NCI-H226 (cell line): ENCODE measurements at places on chromosomes 2 and 18.
A peak's percentile ranks its signal among the peaks of the same experiment; 100 is the strongest.

- DNase-seq, result no peak
Observed at GRCh38 chr2:23529659-23530058, 144.7 kb downstream of the KLHL29 start.

DNA sequence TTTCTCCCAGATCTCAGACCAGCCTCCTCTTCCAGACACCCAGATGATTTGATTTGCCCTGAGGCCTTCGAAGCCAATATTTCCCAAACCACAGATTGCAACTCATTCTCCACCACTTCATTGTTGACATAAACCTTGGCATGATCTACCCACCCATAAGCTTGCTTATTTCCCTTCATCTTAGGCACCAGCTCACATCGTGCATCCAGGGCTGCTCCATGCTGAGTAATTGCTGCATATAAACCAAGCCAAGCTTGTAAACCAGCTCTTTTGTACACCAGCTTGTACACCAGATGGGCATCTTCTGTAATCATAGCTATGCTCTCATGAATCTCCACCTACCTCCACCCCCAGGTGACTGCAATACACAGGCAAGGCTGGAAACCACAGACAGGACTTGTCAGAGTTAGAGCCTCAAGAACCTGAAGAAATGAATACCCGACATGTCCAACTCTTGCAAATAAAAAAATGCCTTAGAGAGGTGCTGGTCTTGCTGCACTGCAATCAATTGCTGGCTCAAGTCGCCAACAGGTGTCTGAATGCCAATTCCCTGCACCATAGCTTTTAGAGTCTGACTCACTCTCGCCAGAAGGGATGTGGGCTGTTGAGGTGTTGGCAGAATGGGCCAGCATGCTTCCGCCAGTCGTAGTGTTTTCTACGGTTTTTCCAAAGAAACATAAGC, 31.5 kb downstream of the TRABD2A start:
- DNase-seq, result peak; percentile 14

- DNase-seq, result no peak
Observed at GRCh38 chr2:121334581-121335293, 49.7 kb upstream of the TFCP2L1 start.

GRCh38 chr18:362311-363290, 94.8 kb upstream of the THOC1 start:
- DNase-seq, result no peak

DNA sequence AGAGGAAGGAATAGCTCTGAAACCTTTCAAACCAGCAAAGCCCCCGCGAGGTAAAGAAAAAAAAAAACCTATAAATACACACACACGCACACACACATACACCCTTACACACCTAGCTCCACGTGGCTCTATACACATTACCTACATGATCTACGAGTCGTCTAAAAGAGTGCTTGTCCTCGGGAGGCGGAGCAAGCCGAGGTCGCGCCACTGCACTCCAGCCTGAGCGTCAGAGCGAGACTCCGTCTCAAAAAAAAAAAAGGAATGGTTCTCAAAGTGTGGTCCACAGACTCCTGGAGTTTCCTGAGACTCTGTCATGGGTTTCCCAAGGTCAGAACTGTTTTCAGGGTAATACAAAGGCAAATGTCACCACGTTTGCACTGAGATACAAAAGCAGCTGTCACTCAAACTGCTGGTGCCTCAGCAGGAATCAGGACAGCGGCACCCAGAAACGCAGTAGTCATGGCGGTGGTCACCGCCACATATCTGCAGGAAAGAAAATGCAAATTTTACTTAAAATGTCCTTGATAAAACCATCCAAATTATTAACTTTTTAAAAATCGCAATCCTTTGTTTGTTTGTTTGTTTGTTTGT, 130.0 kb upstream of the GPC1 start:
- no peak for DNase-seq

- DNase-seq, result no peak
Observed at GRCh38 chr2:40405465-40405864, 46.4 kb downstream of the SLC8A1 start.

DNA sequence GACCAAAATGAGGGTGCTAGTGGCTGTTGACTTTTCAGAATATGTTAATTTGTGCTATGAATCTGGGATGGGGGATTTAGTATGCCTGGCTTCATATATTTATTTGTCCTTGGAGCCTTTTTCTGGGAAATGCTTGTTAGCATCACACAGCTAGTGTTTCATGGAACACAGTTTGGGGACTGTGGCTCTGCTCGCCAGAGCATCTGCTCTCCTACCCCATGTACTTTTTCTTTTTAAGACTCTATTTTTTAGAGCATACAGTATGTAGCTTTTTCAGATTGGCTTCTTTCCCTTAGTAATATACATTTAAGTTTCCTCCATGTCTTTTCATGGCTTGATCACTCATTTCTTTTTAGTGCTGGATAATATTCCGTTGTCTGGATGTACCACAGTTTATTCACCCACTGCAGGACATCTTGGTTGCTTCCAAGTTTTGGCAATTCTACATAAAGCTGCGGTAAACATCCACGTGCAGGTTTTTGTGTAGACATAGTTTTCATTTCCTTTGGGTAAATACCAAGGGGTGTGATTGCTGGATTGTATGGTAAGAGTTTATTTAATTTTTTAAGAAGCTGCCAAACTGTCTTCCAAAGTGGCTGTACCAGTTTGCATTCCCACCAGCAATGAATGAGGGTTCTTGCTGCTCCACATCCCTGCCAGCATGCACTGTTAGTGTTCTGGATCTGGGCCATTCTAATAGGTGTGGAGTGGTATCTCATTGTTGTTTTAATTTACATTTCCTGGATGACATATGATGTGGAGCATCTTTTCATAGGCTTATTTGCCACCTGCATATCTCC, 44.1 kb downstream of the EFR3B start:
- DNase-seq, result no peak

- no peak for DNase-seq
Observed at GRCh38 chr18:42635378-42636048, 480.0 kb downstream of the RIT2 start.

- no peak for DNase-seq
Observed at GRCh38 chr2:181072486-181073235, 92.3 kb downstream of the UBE2E3 start.

DNA sequence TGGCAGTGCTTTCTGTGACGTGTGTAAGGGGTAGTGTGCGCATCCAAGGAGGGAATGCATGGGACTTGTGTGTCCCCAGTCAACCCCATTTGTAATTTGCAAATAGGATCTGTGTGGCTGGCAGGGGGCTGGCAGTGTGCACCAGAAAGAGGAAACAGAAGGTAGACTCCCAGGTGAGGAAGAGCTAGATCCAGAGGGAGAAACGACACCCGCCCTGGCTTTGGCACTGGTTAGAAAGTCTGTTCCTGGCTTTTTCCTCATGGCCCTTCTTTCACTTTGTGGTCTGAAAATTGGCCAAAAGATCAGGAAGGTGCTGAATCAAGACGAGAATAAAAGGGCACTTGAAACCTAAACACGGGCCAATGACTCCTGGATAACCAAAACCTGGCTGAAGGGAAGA, 33.3 kb downstream of the PRKCE start:
- DNase-seq, result no peak

- DNase-seq, result no peak
Observed at GRCh38 chr2:9715238-9715637, 84.4 kb upstream of the YWHAQ start.

- no peak for DNase-seq
Observed at GRCh38 chr2:127604986-127605385, 41.0 kb upstream of the GPR17 start.

- DNase-seq, result no peak
Observed at GRCh38 chr2:119856469-119856901, 96.8 kb downstream of the PTPN4 start.

GRCh38 chr18:12377556-12378197, 650 bp upstream of the AFG3L2 start:
- DNase-seq, result peak; percentile 99

- DNase-seq, result no peak
Observed at GRCh38 chr2:239246723-239247122, 154.1 kb downstream of the HDAC4 start.

DNA sequence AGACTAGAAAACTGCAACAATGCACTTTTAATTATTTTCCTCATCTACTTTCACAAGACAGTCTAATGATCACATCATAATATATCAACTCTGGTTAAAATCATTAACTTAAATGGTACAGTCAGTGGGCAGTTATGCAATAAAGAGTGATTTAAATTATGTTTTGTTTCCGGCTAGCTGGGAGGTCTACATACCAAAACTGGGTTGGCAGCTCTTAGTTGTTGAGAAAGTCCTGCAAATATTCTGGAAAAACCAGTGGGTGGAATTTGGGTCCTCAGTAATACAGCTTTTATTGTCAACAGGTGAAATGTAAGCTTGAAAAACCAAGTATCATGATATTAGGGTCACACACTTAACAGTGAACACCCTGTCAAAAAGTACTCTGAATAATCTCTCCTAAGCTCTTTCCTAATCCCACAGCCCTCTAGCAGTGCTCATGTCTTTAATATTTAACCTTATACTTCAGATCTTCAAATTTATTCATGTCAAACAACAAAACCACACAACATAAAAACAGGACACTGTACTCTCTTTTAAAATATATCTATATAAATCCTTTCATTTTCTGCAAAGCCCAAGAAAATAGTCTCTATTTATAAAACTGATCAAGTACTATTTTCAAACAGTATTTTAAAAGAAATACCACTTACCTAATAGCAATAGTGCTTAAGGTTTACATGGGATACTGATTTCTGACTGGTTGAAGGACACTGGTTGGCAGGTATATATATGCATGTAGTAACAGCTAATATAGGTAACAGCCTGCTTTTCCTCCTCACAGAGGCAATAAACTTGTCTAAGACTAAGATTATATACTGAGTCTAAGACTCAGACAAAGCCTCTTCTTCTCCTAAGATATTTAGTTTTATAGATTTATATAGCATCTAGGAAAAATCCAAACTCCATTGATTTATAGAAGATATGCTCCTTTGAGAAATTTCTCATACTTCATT, 103.8 kb downstream of the GAREM1 start:
- no peak for DNase-seq

- DNase-seq, result no peak
Observed at GRCh38 chr2:223311889-223312680, 260.1 kb downstream of the KCNE4 start.

- DNase-seq, result peak; percentile 30
Observed at GRCh38 chr2:188410504-188411235, 119.0 kb downstream of the GULP1 start.

DNA sequence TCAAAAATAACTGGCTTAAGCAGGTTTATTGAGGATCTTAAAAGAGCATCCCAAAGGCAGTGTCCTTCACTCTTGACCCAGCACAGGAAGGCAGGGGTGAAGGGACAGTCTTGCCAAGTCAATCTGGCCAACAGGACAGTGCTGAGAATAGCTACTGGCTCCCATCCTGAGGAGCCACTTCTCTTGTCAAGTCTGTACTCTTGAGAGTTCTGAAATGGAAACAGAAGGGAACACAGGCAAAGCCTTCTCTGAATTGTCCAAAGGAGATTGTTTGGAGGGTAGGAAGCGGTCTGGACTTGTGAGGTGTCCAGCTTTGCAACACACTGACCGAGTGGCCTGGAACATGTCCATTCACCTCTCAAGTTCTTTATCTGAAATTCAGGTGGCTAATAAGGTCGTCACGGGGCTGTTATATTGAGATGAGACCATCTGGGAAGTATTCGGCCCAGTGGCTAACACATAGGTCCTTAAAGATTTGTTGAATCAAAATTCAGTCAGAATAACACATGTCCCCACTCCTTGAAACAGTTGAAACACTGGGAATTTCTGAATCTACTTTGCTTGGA, 99.5 kb upstream of the FHL2 start:
- DNase-seq, result no peak

GRCh38 chr2:235098269-235098668, 146.5 kb downstream of the SH3BP4 start:
- no peak for DNase-seq

- peak; percentile 32 for DNase-seq
Observed at GRCh38 chr18:9612215-9612830, 2.0 kb downstream of the PPP4R1 start.

- DNase-seq, result no peak
Observed at GRCh38 chr2:80111185-80111584, 193.4 kb downstream of the LRRTM1 start.

DNA sequence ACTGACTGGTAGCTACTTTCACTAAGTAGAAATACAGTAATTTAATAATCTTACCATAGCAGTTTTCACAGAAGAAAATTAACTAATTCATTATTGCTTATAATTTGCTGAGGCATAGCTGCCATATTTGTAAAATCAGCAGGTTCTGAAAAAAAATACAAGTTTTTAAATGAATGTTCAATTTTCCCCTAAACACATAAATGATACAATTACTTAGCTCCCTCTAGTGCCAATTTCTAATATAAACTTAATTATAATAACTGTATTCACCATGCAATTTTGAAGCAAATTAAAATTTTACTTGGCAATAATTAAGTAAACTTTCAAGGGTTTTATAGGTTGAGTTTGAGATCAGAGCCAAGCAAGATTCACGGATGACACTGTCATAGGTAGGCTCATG, 1321.6 kb upstream of the ACVR2A start:
- DNase-seq, result no peak

- DNase-seq, result peak; percentile 73
Observed at GRCh38 chr2:224145751-224146355, 106.8 kb upstream of the SERPINE2 start.

GRCh38 chr2:28280619-28281018, 112.0 kb upstream of the FOSL2 start:
- no peak for DNase-seq

DNA sequence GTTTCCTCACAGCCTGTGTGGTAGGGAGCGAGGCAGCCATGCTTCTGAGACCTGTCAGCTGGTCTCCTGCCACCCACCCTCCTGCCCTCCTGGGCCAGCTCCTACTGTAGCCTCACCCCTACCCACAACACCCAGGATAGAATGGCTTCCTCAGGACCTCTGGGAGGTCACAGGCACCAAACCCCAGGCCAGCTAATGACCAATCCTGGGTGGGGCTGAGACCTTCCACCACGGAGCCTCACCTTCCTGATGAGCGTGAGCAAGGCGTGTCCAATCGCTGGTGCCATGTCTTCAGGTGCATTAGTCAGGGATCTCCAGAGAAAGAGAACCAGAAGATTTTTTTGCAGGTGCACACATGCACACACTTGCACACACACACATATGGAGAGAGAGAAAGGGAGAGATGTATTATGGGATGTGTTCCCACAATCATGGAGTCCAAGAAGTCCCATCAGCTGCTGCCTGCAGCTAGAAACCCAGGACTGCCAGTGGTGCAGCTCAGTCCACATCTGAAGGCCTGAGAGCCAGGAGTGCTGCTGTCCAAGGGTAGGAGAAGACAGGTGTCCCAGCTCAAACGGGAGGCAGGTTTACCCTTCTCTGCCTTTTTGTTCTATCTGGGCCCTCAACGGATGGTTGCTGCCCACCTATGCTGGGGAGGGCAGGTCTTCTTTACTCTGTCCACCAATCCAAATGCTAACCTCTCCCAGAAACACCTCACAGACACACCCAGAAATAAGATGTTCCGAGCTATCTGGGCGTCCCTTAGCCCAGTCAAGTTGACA, 70.4 kb upstream of the HDAC4 start:
- DNase-seq, result no peak

GRCh38 chr2:171346723-171347557, 86.8 kb downstream of the METTL8 start:
- no peak for DNase-seq
